ENCODE measurements at places on chromosomes 2 and 18.

- no peak for DNase-seq
These were observed 36.1 kb downstream of the RRM2 start for GRCh38 chr2:10158681-10159080.

DNA sequence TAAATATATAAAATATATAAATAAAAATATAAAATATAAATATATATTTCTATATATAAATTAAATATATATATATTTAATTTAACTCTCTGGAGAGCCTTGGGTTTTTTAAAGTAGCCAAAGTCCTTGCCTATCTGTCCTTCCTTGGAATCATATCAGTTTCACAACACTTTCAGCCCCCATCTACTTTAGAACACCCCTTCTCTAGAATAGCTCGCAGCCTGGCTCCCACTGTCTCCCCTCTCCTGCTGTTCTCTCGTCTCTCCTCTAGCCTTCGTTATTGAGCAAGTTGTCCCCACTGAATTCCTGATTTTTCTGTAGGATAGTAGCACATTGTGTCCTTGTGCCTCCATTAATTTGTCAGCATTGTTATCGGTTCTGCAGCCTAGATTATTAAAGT is 677.0 kb downstream of the RNF144A start:
- no peak for DNase-seq

- DNase-seq, result no peak
These were observed 316.9 kb downstream of the CDH2 start for GRCh38 chr18:27860011-27860410.

DNA sequence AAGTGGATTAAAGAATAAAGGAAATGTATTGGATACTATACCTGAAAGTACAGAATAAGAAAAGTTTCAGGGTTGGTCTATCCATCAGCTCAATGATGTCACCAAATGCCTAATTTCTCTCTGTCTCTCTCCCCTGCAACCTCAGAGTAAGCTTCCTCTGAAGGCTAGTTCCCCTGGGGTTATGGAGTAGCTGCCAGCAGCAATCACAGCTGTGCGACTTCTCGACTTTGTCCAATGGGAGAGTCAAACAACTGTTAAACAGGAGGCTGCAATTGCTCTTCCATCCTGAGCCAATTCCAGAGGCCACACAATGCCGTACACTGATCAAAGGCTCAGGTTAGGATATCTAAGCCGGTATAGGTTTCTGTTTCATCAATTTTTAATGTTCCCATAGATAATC is 95.3 kb upstream of the FANCL start:
- no peak for DNase-seq

GRCh38 chr18:23265682-23266399 is 130.6 kb downstream of the CABLES1 start:
- no peak for DNase-seq

DNA sequence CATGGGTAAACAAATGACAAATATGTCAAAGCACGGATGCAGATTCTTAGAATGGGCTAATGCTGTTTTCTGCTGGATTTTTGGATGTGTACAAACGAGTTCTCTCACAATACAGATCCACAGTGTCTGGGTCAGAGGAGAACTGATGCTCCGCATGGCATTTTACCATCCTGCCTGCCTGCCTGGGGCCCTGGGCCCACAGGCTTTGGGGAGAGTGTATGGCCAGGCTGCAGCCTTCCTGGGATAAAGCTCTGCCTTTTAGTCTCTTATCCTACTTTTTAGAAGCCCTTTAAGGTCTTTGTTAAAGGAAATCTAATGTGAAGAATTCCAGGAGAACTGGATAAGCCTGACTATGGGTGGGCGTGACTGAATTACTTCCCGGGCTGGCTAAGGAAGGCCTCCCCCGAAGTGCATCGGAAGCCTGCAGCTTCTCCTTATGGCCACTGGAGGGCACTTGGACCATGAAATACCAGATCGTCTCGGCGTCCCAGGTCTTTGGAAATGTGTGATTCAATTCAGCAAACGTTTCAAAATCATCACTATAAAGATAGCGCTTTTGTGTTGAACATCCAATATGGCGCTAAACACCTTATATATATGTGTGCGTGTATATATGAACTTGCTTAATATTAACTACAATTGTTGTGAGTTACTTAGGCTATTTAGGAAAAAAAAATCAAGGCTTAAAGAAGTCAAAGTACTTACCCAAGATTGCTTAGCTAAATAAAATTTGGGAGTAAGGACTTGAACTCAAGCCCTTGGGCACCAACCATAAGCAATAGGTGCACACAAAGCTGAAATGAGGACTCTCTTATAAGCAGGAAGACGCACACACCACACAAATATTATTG is 15.2 kb upstream of the DNPEP start:
- peak; percentile 20 for DNase-seq

DNA sequence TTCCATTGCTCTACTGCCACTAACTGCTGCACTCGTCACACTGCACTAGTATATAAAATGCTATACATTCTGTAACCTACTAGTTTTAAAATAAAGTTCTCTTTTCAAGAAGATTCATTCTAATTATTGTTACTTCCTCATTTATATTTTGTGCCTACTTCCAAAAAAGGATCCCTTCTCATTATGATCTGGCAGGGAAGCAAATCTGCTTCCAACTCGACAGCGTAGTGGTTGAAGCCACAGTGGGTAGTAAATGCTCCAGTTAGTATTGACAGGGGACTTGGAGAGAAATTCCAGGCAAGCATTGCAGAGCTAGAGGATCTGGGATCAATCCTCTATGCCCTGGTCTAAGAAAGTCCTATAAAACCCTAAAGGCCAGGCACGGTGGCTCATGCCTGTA is 53.3 kb upstream of the AP1S3 start:
- DNase-seq, result no peak

DNA sequence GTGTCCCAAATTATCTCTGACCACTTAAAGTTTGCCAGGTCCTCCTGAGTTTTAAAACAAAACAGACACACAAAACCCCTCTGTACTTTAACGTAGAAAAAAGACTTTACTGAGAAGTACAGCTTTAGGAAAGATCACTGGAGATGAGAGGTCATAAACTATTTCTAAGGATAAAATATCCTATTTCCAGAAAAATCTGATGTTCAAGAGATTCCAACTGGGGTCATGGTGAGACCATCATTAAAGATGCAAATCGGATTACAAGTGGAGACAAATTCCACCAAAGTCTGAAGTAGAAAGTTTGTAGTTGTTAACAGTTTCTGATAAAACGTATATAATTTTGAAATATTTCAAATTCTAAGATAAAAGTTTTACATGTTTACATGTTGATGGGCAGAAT is 241.6 kb downstream of the TCF4 start:
- no peak for DNase-seq

DNA sequence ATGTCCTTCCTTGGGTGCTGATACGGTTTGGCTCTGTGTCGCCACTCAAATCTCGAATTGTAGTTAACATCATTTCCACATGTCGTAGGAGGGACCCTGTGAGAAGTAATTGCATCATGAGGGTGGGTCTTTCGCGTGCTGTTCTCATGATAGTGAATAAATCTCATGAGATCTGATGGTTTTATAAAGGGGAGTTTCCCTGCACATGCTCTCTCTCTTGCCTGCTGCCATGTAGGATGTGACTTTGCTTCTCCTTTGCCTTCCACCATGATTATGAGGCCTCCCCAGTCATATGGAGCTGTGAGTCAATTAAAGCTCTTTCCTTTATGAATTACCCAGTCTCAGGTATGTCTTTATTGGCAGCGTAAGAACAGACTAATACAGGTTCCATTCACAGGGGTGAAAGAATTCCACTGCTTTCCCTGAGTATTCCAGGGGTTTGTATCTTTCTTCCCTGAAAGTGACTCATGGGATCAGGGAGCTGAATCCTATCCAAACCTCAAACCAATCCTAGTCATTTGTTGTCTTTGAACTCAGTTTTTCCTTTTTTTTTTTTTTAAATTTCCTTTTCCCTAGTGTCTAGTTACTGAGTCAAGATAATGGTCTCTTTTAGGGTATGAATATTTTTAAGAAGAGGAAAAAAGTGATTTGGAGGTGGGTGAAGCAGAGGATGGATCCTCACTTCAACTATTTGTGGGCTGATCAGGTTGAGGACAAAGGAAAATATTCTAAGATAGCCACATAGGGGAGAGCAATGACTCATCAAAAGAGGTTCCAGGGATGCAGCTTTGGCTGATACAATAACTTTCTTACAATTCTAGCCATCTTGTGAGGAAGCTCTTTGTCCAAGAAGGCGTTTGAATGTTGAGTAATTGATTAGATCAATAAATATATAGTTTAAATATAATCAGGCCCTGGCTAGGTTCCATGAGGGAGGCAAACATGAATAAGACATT is 19.5 kb upstream of the KCNE4 start:
- no peak for DNase-seq

- DNase-seq, result no peak
These were observed 124.8 kb upstream of the LINC00305 start for GRCh38 chr18:64273724-64274123.

DNA sequence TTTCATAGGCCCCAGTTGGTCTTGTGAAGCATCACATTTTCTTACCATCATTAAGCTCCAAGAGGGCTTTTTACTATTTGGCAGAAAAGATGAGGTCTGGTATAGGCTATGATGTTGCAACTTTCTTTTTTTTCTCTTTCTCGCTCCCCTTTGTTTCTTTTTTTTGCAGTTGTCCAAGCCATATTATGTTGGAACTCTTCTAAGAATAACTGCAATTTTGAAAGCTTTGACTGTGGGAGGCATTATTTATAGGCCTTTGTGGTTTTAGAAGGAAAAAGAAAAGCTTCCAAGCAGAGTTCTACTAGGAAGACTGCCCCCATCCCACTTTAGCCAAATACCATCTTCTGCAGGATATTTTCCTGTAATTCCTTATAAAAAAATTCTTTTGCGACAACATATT is 571.6 kb downstream of the ARHGAP15 start:
- no peak for DNase-seq

GRCh38 chr2:204885747-204886146 is 340.5 kb downstream of the PARD3B start:
- DNase-seq, result no peak

GRCh38 chr2:595831-596592 is 81.2 kb downstream of the TMEM18 start:
- no peak for DNase-seq

GRCh38 chr2:177489719-177490301 is 97.2 kb downstream of the AGPS start:
- no peak for DNase-seq

- DNase-seq, result no peak
These were observed 91.9 kb upstream of the FN1 start for GRCh38 chr2:215527736-215528135.

GRCh38 chr2:132547090-132547687 is 122.8 kb downstream of the LYPD1 start:
- DNase-seq, result no peak

DNA sequence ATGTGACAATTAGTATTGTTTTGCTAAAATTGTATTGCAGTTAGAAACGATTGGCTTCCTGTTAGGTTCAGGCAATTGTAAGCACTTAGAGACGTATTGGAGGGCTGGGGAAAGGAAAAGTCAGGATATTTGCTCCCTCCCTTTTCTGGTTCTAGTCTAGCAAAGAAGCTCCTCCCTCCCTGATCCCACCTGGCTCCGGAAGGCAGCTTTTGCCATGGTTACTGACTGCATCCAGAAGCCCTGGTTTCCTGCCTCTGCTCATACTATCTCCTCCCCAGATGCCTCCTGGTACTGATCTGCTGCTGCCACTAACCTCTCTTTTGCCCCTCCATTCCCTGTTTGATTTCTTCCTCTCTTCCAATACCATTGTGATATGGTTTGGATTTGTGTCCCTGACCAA is 275.9 kb downstream of the MREG start:
- no peak for DNase-seq

- DNase-seq, result no peak
These were observed 15.7 kb downstream of the KCTD1 start for GRCh38 chr18:26532367-26533340.

DNA sequence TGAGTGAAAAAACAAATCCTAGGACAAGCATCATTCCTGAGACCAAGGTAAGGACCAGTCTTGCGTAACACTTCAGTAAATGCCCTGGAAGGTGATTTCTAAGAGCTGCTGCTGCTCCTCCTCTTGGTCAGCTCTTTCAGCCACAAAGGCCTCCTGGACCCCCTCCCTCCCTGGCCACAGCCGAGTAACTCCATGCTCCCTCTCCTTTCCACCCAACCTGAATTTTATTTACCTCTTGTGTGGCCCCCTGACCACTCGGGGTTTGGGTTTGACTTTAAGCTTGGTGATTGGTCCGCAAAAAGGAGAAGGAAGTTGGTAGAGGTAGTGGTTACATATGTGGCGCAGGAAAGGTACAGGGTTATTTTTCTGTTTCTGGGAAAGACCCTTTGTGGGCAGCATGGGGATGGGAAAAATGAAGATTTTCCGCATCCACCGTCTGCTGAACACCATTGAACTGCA is 9.2 kb downstream of the HTRA2 start:
- no peak for DNase-seq

- DNase-seq, result peak; percentile 61
These were observed 71.7 kb downstream of the HS1BP3 start for GRCh38 chr2:20578895-20579825.

DNA sequence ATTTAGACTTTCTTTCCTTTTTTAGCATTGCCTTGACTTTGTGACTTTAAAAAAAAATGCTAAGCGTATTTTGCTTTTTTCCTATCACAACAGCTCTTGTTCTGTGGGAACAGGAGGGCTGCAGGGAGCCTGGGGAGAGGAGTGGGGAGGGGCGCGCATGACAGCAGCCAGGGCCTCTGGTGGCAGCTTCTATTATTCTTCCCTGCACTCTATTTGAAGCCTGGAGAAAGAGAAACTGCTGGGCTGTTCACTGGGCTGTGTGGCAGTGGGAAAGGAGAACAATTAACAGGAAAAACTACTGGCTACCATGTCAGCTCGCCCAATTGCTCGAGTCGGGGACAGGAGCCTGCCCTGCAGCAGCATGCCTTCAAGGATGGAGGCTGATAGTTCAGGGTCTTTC is 119.0 kb upstream of the ZBTB14 start:
- peak; percentile 28 for DNase-seq

DNA sequence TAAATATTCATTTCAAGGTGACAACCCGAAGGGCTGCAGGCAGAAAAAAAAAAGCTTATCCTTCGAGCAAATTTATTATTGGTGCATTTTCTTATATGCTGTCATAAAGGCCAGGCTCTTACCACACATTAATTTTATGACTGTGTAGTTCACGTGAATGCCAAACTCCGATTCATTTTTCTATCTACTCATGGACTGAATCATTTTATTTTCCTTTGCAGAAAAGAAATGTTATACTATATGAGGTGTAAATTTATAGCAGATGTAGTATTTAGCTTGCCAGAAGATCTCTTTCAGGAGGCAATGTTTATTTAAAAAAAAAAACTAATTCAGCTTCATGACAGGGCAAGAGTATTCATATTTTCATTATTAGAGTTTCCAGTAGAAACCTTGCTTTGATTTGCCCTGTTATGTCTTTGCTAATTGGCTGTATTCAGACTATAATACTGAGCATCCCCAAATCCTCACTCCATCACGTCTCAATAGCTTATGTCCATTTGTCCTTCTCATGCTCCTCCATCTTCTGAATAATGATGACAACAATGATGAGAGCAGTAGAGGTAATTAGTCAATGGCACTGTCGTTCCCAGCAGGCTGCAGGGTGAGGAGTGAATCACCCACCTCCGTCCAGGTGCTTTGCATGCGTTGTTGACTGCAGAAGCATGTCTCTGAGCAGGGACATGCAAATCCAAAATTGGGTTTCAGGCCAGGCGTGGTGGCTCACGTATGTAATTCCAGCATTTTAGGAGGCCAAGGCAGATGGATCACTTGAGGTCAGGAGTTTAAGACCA is 101.1 kb upstream of the RAB12 start:
- no peak for DNase-seq

Measured in C1 segment of cervical spinal cord (tissue), 14 donors.